ENCODE measurements at places on chromosomes 3 and 15.

DNA sequence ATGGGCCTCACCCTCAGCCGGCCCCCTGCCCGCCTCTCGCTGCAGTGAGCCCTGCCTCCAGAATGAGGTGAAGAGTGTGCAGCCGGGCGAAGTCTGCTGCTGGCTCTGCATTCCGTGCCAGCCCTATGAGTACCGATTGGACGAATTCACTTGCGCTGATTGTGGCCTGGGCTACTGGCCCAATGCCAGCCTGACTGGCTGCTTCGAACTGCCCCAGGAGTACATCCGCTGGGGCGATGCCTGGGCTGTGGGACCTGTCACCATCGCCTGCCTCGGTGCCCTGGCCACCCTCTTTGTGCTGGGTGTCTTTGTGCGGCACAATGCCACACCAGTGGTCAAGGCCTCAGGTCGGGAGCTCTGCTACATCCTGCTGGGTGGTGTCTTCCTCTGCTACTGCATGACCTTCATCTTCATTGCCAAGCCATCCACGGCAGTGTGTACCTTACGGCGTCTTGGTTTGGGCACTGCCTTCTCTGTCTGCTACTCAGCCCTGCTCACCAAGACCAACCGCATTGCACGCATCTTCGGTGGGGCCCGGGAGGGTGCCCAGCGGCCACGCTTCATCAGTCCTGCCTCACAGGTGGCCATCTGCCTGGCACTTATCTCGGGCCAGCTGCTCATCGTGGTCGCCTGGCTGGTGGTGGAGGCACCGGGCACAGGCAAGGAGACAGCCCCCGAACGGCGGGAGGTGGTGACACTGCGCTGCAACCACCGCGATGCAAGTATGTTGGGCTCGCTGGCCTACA is 8.5 kb downstream of the GRM2 start:
- DNase-seq, result no peak

- DNase-seq, result no peak
These were observed 2.3 kb upstream of the CCR2 start for GRCh38 chr3:46351646-46352045.

- DNase-seq, result no peak
These were observed 52.4 kb downstream of the TNIK start for GRCh38 chr3:171407759-171408158.

- no peak for DNase-seq
These were observed 60.4 kb upstream of the KCNAB1 start for GRCh38 chr3:156059950-156060501.

DNA sequence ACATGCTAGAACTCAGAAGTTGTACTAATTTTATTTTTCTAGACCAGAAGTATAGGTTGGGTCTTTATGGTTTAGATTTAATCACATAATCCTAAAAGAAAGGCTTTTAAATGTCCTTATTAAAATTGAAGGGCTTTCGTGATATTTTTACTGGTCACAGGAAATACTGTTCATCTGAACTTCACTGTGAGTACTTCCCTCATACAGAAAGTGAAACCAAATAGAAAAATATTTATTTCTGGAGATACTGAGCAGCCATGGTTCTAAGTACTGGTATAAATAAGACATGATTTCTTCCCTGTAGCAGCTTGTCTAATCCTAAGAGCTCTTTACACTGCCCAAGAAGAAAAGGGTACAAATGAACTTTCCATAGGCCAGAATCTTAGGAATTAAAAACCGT is 2.0 kb downstream of the SNRK start:
- DNase-seq, result no peak

GRCh38 chr15:33138000-33138399 is 56.5 kb downstream of the FMN1 start:
- no peak for DNase-seq

- peak; percentile 32 for DNase-seq
These were observed 25.8 kb downstream of the OXNAD1 start for GRCh38 chr3:16290827-16291196.

- DNase-seq, result no peak
These were observed 54.3 kb downstream of the RAB7A start for GRCh38 chr3:128780101-128780837.

GRCh38 chr15:92951800-92952457 is 51.8 kb downstream of the CHD2 start:
- no peak for DNase-seq

Measured in SW 1271 (cell line).